Right renal cortex interstitium (tissue), 3 donors: ENCODE measurements at places on chromosomes 13 and 19. TPM values are rescaled to one million over a fixed set of nuclear protein-coding genes. Genes with fewer than 3 reads are reported as not detected.

DNA sequence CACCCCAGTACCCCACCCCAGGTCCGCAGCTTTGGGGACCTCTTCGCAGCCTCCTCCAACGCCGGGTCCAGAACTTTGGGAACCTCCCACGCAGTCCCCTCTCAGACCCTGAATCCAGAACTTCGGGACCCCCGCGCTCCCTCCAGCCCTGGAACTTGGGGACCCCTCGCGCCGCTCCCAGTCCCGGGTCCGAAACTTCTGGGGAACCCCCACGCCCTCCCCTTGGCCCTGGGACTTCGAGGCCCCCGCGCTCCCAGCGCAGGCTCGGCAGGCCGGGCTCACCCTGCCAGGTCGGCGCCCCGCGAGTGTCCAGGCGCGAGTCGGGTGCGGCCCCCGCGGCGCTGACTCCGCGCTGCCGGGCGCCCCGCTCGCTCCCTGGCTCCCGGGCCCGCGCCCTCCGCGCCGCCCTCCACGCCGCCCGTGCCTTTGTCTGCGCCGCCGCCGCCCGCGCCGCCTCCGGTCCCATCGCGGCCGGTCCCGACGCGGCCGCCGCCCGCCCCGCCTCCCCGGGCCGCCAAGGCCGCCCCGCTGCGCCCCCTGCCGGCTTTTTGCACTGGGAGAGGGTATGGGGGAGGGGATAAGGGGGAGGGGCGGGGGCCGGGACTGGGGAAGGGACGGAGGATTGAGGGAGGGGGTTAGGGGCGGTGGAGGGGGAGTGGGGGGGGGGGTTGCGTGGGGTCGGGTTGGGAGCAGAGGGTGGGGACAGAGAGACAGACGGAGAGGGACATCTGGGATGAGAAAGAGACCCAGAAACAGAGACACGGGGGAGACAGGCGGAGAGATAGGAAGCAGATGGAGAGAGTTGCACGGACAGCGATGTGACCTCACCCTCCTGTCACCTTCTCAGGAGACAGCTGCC, at the start of gene HOMER3:
TSS of gene HOMER3 (minus strand) at position 449 of the 859 bp plus-strand sequence. CDS start 2,235 bp downstream, outside the sequence.
- DNase-seq, result no peak

DNA sequence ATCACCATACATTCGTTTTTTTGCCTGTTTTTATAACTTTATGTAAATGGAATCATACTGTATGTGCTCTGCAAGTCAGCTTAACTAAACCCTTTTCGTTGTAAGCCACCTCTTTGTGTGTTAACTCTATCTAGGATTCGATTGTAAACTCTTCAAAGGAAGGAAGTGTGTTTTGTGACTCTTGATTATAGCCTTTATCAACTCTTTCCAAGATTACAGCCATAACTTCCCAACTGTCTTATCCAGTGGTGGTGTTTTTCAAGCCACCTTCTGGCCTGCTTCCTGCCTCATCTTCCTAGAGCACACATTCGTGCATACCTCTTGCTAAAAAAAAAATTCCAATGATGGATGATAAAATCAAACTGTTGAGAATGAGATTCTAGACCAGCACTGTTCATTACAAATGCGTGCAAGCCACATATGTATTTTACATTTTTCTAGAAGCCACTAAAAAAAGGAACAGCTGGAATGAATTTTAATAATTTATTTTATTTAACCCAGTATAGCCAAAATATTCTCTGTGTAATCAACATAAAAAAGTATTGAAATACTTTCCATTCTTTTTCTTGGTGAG, 12.0 kb upstream of the FBXL3 start:
- no peak for DNase-seq

DNA sequence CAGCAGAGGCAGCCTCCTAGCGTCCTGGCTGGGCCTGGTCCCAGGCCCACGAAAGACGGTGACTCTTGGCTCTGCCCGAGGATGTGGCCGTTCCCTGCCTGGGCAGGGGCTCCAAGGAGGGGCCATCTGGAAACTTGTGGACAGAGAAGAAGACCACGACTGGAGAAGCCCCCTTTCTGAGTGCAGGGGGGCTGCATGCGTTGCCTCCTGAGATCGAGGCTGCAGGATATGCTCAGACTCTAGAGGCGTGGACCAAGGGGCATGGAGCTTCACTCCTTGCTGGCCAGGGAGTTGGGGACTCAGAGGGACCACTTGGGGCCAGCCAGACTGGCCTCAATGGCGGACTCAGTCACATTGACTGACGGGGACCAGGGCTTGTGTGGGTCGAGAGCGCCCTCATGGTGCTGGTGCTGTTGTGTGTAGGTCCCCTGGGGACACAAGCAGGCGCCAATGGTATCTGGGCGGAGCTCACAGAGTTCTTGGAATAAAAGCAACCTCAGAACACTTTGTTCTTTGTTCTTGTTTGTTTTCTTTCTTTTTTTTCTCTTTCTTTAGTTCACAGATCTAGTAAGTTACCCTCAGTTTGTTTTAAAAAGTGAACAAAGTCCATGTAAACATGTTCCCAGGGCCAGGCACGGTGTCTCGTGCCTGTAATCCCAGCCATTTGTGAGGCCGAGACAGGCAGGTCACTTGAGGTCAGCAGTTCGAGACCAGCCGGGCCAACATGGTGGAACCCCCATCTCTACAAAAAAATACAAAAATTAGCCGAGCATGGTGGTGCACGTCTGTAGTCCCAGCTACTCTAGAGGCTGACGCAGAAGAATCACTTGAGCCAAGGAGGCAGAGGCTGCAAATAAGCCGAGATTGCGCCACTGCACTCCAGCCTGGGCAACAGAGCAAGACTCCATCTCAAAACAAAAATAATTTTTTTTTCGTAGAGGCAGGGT, 10.2 kb downstream of the ANGPTL4 start:
- DNase-seq, result no peak

DNA sequence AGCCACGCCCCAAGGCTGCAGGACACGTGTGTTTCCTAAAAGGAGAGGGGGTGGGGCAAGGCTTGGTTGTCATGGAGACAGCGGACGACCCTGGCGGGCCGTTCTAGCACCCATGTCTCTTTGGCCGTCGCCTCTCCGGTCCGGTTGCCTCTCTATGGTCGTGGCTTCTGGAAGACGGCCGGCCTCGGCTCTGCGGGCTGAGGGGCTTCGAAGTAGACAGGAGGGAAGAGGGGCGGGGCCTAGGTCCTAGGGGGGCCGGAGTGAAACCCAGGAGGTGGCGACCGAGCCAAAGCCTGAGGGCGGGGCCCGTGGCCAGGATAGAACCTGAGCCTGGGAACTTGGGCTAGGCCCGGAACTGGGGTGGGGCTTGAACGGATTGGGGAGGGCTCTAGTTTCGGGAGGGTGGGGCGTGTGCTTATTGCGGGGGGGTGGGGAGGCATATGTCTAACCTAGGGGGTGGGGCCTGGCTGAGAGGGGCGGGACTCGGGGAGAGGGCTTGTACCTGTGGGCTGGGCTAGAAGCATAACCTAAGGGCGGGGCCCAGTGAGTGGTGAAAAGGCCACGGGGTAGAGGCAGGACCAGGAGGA, 750 bp upstream of the SLC27A1 start:
- peak; percentile 82 for DNase-seq

DNA sequence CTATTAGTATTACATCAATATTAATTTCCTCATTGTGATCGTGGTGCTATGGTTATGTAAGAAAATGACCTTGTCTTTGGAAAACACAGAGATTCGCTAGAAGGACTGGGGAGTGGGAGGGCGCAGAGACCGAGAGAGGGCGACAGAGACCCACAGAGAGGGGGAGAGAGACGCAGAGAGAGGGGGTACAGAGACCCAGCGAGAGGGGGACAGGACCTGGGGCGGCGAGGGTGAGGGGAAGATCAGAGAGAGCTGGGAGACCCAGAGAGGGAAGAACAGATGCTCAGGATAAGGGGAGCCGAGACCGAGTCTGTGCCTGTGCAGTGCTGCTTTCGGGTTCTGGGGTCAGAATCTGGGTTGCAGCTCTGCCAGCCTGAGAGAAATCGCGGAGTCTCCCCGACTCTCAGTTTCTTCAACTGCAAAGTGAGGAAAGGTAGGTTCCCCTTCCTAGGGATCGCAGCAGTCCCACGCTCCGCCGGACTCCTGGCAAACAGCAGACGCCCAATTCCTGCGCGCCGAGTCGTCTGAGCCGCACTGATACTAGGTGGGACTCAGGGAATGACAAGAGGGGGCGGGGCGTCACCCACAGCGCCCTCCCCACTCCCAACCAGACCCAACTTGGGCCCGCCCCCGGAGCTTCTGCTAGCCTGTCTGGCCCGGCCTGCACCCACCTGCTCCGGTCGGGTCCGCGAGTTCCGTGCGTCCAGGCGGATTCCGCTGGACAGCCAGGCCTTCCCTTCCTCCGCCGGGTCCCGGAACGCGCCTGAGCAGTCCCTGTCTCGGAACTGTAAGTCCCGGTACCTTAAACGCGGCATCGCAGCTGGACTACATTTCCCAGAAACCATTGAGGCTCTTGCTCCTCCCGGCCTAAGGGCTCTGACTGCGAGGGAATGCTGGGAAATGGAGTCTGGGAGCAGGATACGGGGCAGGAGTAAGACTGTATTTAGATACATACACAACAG, 15.3 kb downstream of the IZUMO2 start:
- DNase-seq, result peak; percentile 83

DNA sequence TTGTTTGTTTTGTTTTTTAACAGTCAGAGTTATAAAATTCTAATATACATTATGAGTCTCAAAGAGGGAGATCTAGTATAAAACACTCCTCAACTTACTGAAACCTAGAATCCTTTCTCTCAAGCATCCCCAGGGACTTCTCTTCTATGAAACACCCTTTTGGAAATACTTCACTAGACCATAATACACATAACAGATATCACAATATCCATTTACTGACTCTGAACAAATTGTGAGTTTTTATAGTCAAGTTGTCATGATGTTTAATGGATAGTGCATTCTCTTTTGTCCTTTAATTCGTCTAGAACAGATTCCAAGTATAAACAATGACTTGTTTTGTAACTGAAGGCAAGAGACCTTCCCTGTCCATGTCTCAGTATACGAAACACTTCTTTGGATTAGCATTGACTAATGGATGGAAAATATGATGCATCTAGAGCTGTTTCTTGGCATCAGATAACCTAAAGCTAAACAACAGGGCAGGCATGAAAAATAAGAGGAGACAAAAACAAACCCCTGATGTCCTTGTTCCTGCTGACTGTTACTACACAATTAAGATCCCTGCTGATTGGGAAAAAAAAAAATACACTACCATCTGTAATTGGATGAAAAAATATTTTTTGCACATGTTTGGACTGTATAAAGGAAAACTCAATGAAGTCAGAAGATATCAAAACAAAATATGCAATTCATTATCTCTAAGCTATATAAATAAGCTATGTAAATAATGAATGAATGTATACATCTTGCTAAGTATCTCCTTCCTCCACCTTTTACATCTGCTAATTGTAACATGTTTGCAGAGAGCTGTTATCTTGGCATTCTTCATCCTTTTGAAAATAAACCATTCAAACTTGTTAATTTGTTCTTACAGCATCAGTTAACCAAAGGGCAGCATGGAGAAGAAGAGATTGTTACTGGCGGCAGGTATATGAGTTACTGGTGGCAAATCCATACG, 214.2 kb downstream of the LACC1 start:
- DNase-seq, result no peak

The KIR2DL1 gene
- 0.10 TPM for polyA plus RNA-seq

The UNC13A gene
- 0.10 TPM for polyA plus RNA-seq

The KATNAL1 gene
- 13.9 TPM for polyA plus RNA-seq

The DEDD2 gene
- polyA plus RNA-seq, result 25.7 TPM

The OR7G2 gene
- polyA plus RNA-seq, result not detected

The YJEFN3 gene
- 5.3 TPM for polyA plus RNA-seq

The LAIR1 gene
- 3.1 TPM for polyA plus RNA-seq

The ELSPBP1 gene
- 0.76 TPM for polyA plus RNA-seq
